Stimulated activated CD4-positive, alpha-beta T cell treated with anti-CD3 and anti-CD28 coated beads, Interleukin-4, amount 100 ng/mL, for 1 hour (primary cell): ENCODE measurements at places on chromosomes 7 and 10.

DNA sequence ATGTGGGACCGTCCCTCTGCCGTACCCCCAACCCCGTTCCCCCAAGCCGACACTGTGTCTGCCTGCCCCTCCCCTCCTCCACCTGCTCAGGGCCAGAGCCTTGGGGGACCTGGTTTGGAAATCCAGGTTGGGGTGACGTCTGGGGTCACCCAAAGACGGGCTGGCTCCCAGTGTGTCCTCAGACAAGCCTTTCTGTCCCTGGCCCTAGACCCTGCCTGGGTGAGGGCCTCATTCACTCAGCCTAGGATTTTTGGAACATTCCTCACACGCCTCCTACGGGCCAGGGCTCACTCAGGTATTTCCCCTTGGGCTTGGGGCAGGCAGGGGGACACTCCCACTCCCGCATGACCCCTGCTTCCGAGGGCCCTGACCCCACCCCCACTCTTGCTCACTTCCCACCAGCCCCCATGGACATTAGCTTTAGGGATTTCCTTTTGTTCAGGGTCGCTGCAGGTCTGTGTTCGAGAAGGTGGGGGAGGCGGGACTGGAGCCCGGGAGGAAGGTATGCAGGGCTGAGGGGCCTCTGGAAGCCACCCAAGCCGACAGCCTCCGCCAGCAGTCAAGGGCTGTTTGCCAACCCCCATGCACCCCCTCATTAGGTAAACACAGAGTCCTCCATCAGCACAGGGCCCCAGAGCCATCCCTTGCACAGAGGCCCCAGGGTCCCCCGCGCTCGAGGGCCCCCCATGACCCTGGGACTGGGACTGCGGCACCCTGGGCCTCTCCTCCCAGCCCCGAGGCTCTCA, 35.1 kb downstream of the PDGFA start:
- no peak for DNase-seq

DNA sequence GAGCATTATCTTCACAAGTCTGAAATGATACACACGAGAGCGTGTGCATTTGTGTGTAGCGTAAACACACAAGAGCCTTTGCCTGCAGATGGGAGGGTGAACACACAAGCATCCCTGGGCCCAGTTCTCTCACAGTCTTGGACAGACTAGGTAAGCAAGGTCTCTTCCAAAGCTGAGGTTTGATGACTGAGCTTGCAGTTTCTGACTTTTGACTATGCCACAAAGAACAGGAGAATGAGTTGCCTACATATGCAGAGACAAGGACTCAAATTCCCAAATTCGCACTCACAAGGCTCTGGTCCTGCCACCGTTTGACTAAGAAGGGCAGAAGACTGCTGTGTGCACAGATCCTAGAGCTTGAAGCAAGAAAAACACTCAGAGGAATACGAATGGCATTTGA, 55.8 kb downstream of the FAM53B start:
- DNase-seq = no peak

DNA sequence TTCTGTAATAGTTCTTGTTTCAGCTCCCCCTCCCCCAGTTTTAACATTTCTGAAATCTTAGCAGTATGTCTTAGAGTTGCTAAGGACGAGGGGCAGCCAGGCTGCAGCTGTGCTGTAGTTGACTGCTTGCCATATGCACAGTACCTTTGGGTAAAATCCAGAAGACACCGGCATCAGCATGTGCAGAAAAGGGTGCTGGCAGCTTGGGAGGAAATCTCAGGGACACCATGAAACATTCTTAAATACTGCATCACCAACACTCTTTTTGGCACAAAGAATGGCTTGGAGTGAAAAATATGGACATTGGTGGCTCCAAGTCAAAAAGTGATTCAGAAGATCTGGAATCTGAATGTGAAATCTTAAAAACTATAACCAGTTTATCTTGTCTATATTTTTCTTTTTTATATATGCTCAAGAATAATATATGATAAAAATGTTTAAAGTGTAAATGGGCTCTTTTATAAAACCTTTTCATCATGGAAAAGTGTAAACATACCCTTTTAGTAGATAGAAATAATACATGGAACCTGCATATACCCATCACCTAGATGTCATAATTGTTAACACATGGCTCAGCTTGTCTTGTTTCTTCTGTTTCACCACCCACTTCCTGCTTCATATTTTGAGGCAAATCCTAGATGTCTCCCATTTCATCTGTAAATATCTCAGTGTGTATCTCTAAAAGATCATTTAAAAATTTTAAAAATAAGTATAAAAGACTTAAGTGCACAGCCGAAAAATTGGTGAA, 34.4 kb upstream of the ARMS2 start:
- no peak for DNase-seq

DNA sequence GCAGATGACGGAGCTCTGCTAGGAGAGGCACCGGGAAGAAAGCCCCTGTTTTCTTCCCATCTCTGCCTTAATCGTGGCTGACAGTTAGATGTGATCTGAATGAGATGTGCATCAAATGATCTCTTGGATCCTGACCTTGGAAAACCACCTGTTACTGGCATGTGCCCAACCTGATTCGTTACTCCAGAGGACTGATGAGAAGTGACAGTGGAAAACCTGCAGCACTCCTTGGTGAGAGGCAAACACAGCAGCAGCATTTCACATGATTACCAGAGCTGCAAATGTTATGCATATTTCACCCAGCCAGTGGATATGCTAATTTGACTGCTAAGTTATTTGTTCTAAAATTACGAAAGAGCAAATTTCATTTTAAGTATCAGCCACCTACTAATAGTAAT, 95.3 kb downstream of the PTPRN2 start:
- no peak for DNase-seq

DNA sequence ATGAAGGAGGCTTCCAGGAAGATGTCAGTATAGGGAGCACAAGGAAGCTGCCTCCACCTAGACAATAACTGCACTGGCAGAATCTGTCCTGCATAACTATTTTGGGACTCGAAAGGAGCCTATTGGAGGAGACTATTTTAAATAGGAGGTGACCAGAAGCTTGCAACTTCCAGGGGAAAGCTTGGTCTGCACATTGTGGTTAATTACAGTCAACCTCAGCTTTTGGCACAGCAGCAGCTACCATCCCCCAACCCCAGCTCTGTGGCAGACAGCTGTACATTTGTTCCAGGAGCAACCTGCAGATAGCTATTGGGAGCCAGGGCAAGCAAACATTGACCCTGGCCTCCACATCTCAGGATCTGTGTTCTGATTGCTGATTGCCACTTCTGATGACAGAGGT, 46.3 kb upstream of the NANOS1 start:
- no peak for DNase-seq

DNA sequence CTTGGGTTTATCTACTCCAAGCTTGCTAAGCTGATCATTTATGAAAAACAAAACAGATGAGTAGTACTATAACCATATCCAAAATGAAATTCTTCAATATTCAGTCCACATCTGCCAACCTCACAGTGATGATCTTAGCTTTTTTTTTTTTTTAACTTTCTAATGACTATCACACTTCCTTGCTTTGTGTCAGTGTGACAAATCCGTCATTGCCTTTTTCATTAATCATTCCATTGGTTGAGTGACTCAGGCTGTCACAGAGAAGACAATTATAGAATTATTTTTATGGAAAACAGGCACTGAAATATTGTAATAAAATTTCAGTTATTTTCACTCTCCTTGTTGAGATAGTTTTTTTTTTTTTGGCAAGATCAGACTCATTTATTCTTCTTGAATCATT, 70.7 kb downstream of the CPVL start:
- no peak for DNase-seq

DNA sequence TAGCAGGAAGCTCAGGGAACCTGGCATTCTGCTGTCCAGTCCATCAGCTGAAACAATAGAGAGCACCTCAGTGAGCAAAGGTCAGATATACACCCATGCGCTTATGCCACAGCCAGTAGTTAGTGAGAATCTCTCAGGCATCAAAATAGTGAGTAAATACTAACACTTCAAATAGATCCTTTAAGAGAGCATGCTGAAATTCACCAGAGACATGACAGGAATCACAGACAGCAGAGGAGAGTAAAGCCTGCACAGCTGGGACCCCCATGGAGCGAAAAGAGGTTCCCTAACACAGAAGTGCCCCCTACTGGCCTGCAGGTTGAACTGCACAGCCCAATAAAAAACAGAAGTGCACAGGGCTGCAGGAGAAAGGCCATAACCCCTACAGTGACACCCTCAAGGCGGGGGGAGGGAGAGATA, 57.6 kb upstream of the ANTXRL start:
- DNase-seq = no peak

- no peak for DNase-seq
Measured at GRCh38 chr7:24325708-24326107, 41.7 kb downstream of the NPY start.

DNA sequence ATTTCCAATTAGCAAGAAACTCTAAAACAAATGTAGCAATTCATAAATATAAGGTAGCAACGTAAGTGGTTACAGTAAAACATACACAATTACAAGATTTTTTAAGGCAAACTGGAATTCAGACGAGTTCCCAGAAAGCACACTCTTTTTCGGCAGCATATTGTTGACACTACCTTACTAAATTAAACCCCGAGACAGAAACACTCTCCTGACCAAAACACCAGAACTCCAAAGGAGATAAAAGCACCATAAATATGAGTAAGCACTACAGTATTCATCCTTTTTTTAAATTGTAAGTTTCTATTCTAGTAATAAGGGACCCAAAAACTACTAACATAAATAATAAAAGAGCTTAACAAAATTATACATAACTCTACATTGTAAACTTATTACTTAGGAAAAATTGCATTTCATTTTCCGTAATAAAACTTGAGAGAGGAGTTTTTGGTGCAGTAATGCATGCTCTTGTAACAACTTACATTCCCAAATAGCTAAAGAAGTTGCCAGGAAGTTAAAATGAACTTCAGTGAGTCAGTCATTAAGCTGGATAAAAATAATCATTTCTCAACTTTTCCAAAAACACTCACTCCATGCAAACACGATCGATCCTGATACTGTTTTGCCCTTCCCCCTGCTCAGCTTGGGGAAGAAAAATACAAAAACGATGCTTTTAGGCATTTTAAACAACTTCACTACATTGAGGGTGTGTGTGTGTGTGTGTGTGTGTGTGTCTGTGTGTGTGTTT, 2.0 kb downstream of the PIP4K2A start:
- no peak for DNase-seq

DNA sequence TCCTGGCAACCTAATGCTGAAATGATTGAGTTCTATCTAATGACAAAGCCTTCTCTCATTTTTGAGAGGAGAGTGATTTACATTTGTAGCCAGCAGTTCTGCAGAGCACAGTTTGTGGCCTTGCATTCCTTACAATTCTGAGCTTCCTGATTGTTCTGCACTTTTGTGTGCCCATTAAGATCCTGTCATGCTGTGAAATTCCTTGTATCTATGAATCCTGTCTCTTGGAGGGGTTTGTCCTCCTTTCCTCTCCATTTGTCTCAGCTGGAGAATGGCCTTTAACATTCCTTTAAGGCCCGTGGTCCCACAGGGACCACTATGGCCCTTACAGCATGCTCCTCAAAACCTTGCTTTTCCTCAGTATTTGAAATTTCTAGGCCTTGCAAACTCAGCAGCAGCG, 10.4 kb downstream of the KLHL7 start:
- DNase-seq = no peak

DNA sequence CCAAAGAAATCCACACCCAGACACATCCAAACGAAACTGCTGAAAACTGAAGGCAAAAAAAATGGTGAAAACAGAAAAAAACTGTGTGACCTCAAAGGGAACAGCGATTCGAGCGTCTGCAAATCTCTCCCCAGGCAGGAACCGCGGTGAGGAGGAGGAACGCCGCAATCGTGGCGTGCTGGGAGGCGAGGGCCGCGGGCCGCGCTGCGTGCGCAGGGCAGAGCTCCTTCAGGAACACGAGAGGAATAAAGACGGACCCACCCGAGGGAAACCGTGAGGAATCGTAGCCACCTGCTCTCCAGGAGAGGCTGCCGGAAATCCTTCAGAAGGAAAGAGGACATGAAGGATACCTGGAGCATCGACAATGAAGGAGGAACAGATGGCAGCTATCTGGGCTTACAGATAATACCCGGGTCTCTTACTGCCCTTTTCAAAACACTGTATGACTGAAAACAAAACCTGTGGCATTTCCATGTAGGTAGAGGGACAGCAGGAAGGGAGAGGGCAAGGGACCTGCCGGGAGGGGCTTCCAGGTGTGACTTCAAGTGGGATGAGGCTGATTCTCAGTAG, 266.0 kb downstream of the MAD1L1 start:
- no peak for DNase-seq

DNA sequence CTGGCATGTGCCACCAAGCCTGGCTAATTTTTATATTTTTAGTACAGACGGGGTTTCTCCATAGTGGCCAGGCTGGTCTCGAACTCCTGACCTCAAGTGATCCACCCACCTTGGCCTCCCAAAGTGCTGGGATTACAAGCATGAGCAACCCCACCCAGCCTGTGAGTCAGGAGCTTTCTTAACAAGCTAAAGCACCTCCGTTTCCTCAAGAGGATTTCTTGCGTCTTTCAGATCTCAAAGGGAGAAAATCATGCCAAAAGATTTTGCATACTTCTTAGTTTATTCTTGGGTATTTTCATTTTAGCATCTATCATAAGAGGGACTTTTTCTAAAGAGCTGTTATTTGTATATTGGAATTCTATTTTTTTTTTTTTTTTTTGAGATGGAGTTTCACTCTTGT, 47.9 kb upstream of the FOXK1 start:
- DNase-seq = no peak

DNA sequence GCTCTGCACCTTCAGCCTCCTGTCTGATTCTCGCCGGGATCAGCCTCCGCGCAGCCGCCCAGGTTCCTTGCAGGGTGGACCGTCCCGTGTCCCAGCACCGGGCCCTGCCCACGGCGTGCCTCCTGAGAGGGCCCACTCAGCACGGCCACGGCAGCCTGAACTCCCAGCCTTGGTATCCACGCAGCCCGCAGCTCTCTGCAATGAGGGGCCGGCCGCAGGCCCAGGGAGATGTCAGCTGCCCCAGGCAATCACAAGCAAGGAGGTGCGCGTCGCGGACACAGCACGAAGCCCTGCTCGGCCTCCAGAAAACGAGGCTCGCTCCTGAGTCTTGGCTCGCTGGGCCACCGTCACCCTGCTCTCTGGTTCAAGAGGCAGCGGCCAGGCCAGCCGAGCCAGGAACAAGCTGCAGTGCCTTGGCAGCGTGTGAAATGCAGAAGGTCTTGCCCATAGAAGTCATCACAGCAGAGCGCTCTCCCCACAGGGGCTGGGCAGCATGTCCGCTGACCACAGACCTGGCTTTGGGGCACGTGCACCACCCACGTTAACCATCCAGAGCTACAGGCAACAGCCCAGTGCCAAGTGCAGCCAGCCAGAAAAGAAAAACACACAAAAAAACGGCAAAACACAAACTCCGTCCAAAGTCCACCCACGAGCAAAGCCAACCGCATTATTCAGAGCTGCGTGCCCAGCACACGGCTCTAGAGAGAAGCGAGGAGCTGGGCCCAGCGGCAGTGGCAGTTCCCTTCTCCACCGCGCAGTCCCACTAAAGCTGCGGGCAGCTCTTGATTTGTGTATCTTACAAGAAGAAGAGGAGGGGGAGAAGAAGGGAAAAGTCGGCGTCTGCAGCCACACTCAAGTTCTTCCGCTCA, 13.9 kb downstream of the GPER1 start:
- no peak for DNase-seq
